COLO829 (cell line): ENCODE measurements at places on chromosomes 1 and 21.
A peak's percentile ranks its signal among the peaks of the same experiment; 100 is the strongest.

DNA sequence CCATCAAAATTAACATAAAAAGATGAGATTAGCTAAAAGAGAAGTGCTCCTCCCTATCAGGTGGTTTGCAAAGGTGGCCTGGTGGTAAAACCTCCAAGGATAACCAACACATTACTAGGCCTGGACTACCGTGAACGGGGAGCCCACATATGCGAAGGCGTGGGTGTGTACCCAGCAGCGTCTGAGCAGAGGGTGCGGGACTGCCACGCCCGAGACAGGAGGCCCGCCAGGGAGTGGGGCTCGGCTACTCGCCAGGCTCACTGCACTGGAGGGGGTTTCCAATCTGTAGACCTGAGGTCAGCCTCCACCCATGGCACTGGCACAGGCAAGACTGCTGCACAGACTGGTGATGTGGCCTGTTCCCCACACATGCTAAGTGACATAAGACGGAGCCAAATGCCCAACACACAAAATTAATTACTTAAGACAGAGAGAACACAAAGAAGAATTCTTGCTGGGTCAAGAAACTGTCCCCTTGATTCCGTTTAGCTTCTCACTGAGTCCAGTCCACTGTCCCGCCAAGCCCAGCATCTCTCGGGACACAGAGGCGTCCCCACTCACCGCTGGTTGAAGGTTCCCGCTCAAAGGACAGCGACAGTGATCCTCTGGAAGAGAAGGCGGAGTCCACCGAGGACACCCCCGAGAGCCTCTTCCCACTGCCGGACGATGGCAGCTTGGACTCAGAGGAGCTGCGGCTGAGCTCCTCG lies 23.4 kb downstream of the RIPK4 start:
- DNase-seq, result no peak

GRCh38 chr1:85122169-85122568 lies 73.9 kb upstream of the MCOLN3 start:
- DNase-seq, result no peak

DNA sequence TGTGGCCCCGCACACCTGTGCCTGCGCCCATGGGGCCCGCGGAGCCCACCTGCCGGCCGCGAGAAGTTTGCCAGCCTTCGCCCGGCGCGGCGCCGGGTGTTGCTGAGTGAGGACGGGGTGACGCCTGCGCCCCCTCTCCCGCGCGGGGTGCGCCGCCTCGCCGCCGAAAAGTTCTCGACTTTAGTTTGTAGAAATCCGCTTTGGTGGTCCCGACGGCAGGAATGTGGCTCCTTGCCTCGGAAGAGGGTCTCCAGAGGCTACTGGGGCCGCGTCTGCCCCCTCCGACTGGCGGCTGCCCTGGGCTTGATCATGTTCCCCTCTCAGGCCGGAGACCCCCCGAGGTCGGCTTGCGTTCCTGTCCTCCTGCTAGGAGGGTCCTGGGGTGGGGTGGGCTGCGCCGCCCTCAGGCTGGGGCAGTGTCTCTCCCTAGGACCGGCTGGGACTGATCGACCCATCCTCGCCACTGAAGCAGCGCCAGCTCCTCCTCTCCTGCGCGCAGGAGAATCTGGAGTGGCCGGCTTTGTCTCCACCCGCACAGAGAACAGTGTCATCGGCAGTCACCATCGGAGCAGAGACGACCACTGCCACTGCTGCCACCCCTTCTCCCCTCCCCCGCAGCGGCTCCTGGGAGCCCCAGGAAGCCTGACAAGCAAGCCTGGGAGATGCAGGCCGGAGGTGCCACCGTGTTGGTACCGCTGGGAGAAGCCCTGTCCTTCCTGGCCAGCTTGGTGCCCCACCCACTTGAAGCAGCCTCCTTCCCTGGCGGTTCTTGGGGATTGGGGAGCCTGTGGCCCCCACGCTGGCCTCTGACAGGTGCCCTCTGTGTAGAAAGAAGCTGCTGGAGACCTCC lies 553 bp upstream of the SLC30A2 start:
- no peak for DNase-seq

- DNase-seq, result no peak
Observed at GRCh38 chr1:164755690-164756089, 196.7 kb downstream of the PBX1 start.

- DNase-seq, result no peak
Observed at GRCh38 chr1:20494609-20495311, 8.8 kb upstream of the CAMK2N1 start.

GRCh38 chr1:23651069-23651808 lies 40.4 kb upstream of the RPL11 start:
- no peak for DNase-seq

DNA sequence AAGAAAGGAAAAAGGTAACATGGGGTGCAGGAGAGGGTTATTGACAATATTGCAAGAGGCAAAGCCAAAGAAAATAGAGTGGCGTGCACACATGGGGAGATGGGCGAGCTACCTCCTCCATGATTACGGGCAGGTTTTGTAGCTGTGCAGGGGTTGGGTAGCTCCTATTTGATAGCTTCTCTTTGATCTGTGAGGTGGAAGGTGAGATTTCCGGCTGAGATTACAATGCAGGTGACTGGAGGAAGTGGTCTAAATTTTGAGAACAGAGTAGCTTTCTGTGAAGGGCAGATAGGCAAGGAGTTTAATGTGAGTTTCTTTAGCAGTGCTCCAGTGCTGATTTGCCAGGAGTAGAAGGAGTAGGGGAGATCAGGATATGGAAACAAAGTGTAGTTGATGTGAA lies 263.4 kb downstream of the PLA2G4A start:
- no peak for DNase-seq

- DNase-seq, result no peak
Observed at GRCh38 chr1:119385650-119386049, 17.1 kb downstream of the HAO2 start.

DNA sequence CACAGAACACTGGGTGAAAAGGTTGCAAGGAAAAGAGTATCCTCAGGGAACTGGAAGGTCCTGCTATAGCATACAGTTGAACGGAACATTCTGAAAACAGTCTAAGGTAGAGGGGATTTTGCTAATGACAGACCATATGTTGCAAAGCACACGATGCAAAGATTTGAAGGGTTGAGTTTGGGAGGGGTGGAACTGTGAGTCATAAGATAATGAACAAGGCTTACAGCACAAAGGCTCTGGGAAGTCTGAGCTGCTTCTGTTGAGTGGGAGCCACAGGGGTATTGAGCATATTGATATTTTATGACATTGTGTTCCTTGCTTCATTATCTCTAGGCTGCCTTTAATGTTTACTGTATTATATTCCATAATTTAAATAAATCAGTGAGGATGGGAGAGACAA lies 104.9 kb downstream of the PLPPR4 start:
- no peak for DNase-seq

DNA sequence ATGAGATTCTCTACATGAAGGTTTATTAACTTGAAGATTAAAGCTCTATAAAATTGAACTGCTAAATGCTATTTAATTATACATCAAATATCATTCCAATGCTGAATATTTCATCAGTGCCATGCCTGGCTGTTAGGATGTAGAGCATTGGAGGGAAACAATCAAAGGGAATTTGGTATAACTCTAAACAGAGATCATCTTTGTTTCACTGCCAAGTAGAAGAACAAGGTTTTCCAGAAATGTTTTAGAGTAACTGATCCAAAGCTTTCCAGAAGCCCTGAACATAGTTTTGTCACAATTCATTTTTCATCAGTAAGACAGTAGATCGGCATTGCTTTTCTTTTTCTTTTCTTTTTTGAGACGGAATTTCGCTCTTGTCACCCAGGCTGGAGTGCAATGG lies 5.9 kb upstream of the DSTYK start:
- DNase-seq, result peak; percentile 48

- no peak for DNase-seq
Observed at GRCh38 chr21:37455504-37455911, 88.9 kb downstream of the DYRK1A start.
